ENCODE measurements at places on chromosomes 4 and X.

DNA sequence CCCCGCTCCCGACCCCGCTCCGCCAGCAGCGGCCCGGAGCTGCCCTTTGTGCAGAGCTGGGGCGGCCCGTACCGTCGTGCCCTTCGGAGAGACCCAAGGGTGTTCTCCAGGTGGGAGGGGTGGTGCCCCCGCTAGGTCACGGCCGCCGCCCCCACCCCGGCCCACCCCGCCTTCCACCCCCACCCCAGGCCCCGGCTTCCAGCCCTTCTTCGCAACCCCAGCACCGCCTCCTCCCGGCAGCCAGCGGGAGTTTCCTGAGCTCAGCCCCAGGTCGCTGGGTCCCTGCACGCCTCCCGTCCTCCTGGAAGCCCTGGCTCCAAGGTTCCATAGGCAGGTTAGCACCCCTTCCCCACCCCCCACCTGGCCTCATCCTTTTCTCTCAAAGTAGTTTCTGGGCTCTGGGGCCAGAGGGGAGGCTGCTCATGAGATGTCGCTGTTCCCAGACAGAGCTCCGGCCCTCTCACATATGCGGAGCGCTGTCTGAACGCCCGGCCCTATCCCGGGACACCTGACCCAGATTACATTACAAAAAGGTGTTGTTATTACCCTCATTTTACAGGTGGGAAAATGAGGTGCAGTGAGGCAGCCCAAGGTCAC, 25.2 kb upstream of the FGFR3 start:
- DNase-seq: peak; percentile 14

- no peak for DNase-seq
Measured at GRCh38 chr4:187179086-187180058, 455.7 kb upstream of the FAT1 start.

GRCh38 chr4:153472122-153473037, 6.2 kb downstream of the TMEM131L start:
- DNase-seq: no peak

DNA sequence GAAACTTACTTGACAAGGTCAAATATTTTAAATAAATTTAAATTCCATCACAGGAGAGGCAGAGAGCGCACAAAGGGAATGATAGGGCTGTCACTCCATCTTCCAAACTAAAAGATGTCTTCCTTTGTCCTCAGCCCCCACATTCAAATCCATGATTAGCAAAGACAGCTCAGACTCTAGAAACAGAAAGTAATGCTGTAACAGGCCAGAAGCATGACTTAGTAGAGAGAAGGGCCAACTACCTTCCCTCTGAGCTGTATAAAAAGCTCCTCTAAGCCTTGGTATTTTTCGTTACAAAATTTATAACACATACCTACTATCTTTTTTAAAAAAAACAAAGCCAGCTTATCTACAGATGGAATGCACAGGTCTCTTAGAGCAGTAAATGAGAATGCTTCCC, 207.4 kb downstream of the MAPK10 start:
- DNase-seq: no peak

DNA sequence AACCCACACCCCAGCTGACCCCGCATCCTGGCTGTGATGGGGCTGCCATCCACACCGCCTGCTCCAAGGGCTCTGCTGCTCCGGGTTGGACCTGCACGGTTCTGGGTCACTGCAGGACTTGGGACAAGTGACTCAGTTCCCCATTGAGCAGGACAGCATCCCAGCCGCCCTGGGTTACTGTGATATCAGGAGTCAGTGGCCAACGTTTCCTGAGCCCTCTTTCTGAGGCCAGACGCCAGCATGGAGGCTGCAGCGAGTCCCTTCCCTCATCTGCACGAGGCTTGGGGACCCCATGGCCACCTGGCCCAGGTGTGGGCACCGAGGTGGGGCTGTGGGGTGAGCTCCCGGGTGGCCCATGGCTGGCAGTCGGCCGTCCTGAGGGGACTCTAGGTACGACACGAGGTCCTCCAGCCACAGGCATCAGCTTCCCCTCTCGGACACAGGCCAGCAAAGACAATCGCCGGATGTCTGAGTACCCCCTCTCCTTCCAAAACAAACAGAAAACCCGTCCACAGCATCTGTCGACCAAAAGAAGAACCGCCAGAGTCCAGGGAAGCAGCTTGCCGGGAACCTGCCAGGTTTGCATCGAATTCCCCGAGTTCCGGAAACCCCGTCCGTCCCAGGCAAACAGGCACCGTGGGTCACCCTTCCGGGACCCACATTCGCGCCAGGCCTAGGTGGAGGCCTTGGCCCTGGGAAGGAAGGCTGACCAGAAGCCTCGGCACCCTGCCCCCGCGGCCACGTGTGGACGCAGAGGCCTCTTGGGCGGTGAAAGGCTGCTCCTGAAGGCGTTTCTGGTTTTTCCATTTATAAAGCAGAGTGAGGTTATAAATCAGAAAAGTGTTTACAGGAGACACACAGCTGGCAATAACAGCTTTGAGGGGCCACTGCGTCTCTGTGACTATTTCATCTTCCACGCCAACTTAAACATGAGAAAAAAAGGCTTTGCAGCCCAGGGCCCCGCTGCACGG, 136.0 kb downstream of the FAM53A start:
- no peak for DNase-seq

- DNase-seq: no peak
Measured at GRCh38 chrX:23387550-23388184, 53.0 kb downstream of the PTCHD1 start.

- no peak for DNase-seq
Measured at GRCh38 chr4:123924536-123924935, 527.9 kb downstream of the SPRY1 start.

- no peak for DNase-seq
Measured at GRCh38 chr4:97942137-97942536, 201.1 kb downstream of the STPG2 start.

- no peak for DNase-seq
Measured at GRCh38 chr4:144901141-144901540, 196.9 kb downstream of the ANAPC10 start.

DNA sequence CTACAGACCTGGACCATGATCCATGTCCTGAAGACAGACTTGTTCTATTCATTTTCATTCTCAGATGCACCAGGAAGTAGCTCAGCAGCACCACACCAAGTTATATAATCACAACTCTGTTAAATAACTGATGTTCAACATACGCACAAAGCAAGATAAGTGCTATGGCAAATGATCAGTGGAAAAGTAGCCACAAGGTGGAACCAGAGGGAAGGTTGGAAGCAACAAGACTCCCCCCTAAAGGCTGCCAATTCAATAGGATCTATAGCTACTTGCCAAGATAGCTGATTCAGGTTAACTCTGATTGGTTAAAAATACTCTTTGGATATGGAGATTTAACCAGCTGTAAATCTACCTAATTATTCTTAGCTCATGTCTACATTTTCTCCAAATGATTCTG, 23.7 kb upstream of the FAM47B start:
- DNase-seq: no peak

- DNase-seq: no peak
Measured at GRCh38 chr4:149845743-149846142, 30.1 kb upstream of the IQCM start.

DNA sequence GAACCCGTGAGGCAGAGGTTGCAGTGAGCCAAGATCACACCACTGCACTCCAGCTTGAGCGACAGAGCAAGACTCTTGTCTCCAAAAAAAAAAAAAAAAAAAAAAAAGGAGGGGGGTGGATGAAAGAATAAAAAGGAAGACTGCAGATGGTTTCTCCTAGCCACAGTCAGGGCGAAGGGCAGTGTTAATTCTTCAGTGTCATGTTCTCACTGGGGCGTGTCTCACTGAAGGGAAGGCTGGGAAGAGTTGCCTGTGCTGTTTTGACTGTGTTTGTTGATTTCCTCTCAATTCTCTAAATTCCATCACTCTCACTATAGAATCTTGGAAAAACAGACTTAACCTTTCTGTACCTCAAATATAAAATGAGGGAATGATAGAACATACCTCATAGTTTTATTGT, 71.6 kb upstream of the DHX15 start:
- no peak for DNase-seq

DNA sequence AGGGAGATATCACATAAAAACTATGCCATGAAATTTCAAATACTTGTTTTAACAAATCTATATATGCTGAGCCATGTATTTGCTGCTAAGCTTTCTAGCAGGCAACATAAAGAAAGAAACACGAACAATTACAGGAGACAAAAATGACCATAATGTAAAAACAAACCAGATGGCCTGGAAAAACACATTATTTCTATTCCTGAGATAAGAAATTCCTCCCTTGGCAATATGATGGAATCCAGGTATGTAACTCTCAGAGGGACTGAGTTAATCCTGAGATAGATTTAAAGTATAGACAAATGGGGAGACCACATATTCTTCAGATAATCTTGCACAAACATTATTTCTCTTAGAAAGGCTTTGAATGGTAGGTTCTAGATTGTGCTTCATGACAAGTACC, 224.1 kb upstream of the MAB21L2 start:
- DNase-seq: no peak

GRCh38 chrX:10051866-10052480, 84.8 kb downstream of the CLDN34 start:
- no peak for DNase-seq

DNA sequence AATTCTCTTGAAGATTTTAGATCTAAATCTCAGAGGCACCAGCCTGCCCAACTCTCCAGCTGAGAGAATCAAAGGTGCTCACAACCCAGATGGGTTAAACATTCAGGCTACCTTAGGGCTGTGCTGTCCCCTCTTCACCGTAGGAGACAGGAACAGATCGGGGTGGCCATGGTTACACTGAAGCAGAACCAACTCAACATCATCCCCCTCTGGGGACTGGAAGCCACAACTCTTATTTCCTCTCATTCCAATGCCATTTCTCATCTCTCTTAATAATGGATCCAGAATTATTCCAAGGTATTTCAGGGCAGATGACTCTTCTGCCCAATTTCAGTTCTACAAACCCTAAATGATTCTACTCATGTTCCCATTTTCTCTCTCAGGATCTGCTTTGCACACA, 109.7 kb downstream of the NKX6-1 start:
- no peak for DNase-seq

GRCh38 chr4:82900066-82900410, 497 bp upstream of the THAP9 start:
- DNase-seq: no peak

DNA sequence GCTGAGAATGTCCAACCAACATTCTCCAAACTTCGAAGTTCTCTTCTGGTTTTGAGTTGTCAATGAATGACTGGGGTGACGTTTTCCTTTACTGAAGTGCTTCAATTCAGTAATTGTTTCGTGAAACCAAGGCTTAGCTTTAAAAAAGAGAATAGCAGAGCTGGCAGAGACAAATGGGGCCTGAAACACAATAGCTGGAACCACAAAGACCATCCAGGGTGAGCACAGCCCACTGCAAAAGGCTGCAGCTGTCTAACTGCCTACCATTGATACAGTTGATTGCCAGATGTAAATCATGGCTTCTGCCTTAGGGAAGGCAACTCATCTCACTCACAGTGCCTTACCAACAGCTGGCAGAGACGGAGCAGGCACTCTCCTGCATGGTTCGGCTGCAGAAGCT, 78.7 kb upstream of the ZNF518B start:
- DNase-seq: no peak

DNA sequence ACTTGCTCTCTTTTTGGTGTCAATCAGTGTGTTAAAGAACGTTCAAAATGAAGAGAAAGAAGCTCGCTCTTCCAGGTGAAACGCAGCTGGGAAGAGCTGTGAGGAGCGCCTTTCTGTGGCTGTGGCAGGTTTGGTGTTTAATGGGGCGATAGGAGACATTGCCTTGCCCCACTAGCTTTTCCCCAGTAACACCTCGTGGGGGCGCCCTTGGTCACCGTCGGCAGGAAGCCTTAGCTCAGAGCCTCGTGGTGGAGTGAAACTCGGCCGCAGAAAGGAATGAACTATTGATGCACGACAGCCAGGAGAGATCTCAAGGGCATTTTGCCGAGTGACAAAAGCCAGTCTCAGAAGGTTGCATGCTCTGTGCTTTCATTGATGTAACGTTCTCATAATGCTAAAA, 65.1 kb downstream of the GPR143 start:
- no peak for DNase-seq

DNA sequence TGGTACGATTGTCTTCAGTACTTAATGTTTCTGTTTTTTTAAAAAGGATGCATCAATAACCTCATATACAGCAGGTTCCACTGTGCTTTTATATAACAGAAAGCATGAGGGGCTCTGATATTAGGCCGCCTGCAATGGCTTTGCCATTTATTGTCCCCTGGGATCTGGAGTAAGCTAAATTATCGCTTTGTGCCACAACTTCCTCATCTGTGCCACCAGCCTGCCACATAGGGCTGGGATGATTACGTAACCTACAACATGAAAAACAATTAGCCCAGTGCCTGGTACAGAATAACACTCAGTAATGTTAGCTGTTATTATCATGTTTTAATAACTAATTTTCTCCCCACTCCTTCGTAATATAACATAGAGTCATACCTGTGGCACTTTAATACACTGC, 65.5 kb upstream of the TRIM2 start:
- DNase-seq: no peak

DNA sequence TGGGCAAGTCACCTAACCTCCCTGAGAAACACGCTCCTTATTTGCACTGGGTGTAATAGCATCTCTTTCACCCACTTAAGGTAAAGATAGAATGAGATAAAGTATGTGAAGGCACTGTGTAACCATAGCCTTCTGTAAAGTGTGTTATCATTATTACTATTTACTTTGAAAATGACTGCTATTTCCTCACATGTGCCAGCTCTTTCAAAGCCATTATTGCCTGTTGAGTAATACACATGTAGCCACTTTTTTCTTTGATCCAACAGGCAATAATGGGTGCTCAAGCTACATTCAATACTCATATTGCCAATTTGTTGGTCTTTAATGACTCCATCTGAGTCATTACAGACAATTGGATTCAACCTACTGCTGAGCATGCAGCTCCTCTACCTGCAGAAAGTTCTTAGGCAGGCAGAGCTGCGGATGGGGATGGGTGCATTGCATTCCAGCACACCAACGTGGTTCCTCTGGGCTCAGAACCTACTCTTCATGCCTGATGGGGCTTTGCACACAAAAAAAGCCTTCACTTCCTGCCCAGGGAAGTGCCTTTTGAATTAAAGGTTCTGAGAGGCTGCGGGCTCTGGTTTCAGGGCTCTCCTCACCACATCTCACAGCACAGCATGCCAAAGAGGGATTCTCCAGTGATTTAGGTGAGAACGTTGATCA, 9.7 kb downstream of the PTCHD1 start:
- DNase-seq: no peak

DNA sequence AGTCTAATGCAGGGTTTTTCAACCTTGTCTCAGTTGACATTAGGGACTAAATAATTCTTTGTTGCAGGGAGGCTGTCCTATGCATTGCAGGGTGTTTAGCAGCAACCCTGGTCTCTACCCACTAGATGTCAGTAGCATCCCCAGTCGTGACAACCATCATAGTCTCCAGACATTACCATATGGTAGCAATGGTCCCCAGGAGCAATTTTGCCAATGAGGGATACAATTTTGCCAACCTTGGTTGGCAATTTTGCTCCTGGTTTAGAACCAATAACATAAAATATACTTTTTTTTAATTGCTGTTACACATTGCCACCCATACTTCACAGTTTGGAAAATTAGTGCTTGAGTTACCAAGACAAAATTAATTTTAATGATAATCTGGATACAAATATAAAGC, 6.0 kb downstream of the EREG start:
- peak; percentile 1 for DNase-seq

- DNase-seq: no peak
Measured at GRCh38 chr4:105924341-105924740, 29.1 kb downstream of the NPNT start.

GRCh38 chr4:103008875-103009729, 10.4 kb downstream of the SLC9B1 start:
- peak; percentile 32 for DNase-seq

- no peak for DNase-seq
Measured at GRCh38 chrX:153638041-153638371, 9.0 kb upstream of the DUSP9 start.

Measured in activated T-helper 1 cell treated with anti-CD3 and anti-CD28 coated beads, Interleukin-12 subunit alpha, Interleukin-12 subunit beta, Interleukin-2, Interleukin-4 antibody, amounts not matched to agents 30 ng/mL and 10 ng/mL and 1 ng/mL, durations not matched to agents 14 hours and 24 hours and 36 hours (primary cell).